ENCODE measurements at places on chromosomes 16 and 17. TPM values are rescaled to one million over a fixed set of nuclear protein-coding genes. Genes with fewer than 3 reads are reported as not detected.

- DNase-seq, result no peak
Measured at GRCh38 chr17:43791589-43791988, 11.4 kb downstream of the CFAP97D1 start.

DNA sequence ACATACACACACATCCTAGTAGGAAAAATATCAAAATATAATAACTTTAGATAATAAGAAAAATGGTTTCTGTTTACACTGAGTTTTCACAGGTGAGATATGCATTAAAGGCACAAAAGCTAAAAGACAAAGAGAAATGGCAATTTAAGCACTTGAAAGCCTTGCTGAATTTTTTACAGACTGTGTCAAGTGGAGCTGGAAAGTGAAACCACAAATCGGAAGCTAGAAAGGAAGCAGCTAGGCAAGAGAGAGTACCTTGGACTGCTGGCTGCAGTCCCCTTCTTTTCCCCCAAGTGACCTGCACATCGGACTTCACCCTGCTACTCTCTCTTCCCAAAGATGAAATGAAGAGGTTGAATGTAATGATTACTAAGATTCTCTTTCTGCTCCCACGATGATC lies 135.1 kb downstream of the CDH13 start:
- no peak for DNase-seq

- DNase-seq, result peak; percentile 67
Measured at GRCh38 chr16:51845586-51846305, 694.7 kb upstream of the SALL1 start.

DNA sequence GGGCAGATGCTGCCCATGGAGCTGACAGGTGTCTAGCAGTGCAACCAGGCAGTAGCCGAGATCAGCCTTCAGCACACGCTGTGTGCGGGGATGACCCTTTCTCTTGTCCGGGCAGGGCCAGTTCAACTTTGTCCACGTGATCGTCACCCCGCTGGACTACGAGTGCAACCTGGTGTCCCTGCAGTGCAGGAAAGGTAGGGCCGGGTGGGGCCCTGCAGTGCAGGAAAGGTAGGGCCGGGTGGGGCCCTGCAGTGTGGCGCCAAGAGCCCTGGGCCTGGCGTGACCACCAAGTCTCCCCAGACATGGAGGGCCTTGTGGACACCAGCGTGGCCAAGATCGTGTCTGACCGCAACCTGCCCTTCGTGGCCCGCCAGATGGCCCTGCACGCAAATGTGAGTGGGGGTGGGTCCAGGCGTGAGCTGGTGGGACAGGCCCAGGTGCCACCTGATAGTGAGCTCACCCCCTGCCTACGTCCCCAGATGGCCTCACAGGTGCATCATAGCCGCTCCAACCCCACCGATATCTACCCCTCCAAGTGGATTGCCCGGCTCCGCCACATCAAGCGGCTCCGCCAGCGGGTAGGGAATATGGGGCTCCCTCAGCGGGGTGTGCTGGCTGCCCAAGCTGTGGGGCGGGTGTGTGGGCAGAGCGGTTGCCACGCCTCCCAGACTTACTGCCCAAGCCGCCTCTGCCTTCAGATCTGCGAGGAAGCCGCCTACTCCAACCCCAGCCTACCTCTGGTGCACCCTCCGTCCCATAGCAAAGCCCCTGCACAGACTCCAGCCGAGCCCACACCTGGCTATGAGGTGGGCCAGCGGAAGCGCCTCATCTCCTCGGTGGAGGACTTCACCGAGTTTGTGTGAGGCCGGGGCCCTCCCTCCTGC lies 40.2 kb downstream of the TSC2 start:
- no peak for DNase-seq

- no peak for DNase-seq
Measured at GRCh38 chr16:84093879-84094270, 22.9 kb downstream of the MBTPS1 start.

DNA sequence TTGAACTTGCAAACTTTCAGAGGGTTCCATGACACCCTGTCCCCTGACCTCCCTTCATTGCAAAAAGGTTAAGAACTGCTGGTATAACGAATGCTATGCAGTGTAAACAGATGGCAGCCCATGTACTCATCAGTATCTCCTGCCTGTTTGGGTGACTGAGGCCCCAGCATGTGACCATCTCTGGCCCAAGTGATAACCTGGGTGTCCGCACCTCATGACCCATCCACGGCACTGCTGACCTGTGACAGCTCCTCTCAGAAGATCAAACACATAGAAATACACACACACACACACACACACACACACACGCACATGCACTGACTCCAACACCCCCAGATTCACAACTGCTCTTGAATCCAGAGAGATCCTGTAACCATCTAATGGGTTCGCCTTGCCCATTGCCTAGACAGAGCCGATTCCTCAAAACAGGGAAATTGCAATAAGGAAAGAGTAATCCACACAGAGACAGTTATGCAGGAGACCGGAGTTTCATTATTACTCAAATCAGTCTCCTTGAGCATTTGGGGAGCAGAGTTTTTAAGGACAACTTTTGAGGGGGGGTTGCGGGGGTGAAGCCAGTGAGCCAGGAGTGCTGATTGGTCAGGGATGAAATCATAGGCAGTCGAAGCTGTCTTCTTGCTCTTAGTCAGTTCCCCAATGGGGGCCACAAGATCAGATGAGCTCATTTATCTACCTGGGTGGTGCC lies 11.3 kb upstream of the PHOSPHO1 start:
- DNase-seq, result no peak

Gene MRPS34
- 54.9 TPM for polyA plus RNA-seq

DNA sequence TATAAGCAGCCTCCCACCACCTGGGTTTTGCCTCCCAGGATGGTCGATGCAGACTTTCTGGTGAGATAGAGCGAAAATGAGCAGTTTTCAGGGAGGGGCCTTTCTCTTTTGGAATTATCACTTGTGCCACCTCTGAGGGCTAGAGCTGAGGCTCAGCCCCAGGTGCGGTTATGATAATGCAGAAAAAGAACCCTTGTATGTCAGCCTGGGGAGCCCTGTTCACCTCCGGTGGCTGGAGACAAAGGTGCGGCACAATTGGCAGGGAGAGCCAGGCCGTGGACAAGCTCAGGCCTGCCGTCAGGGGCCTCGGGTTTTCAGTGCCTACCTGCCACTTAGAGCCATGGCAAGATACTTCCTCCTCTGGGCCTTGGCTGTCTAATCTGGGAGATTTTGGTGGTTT lies 4.4 kb downstream of the SCPEP1 start:
- no peak for DNase-seq

DNA sequence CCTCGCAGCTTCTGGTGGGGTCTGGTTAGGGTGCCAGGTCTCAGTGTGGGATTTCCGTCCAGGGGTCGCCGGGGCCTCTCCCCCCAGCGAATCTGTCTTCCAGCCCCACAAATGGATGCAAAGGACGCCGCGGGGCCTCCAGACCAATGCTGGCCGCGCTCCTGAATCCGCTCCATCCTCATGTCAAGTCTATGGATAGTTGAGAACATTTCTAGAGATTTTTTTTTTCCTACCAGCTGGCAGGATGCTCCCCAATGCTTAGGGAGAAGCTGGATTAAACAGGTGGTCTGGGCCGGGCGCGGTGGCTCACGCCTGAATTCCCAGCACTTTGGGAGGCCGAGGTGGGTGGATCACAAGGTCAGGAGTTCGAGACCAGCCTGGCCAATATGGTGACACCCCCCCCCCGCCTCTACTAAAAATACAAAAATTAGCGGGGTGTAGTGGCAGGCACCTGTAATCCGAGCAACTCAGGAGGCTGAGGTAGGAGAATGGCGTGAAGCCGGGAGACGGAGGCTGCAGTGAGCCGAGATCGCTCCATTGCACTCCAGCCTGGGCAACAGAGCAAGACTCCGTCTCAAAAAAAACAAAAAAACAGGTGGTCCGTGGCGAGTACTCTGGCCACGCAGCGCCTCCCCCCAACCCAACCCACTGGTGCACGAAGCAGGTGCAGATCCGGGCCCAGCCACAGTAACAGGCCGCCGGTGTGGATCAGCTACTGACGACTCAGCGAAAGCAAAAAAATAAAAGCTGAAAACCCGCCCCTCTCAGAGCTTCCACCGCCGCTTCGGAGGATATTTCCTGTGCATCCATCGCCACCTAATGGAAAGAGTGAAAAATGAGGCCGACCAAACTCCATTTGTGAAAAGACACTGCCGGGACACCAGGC lies 1.1 kb upstream of the NXN start:
- DNase-seq, result peak; percentile 68

Gene DPEP3
- polyA plus RNA-seq, result 0.09 TPM

- DNase-seq, result no peak
Measured at GRCh38 chr17:69588316-69588715, 173.8 kb downstream of the MAP2K6 start.

DNA sequence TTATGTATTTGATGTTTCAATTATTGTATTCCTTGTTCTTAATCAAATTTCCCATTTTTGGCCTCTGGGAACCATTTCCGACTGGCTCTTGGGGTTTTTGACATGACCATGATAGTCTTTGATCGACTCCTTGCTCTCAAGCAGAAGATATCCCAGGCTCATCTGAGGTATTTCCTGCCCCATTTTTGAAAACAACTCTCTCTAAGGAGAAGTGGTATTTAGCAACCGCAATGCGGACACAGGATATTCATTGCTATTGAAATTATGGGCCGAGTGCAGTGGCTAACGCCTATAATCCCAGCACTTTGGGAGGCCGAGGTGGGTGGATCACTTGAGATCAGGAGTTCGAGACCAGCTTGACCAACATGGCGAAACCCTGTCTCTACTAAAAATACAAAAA lies 5.5 kb downstream of the TANGO6 start:
- DNase-seq, result no peak

Gene MED31
- polyA plus RNA-seq, result 21.9 TPM

GRCh38 chr16:26594666-26595065 lies 472.1 kb upstream of the C16orf82 start:
- DNase-seq, result no peak

DNA sequence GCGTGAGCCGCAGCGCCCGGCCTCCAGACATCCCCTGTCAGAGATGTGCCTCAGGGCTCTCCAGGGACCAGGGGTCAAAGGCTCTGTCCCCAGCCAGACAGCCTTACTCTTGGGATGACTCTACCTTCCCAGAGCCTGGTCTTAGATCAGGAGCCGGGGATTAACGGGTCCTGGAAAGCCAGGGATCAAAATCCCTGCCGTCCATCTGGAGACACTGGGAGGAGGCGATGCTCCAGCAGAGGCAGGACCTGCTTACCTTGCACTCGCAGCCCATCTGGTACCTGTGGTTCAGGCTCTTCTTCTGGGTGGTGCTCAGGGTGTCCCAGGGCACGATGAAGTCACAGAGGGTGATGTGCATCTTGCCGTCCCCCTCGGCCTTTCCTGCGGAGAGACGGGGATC lies 16.7 kb upstream of the USP36 start:
- no peak for DNase-seq

- DNase-seq, result no peak
Measured at GRCh38 chr17:39404542-39405378, 3.3 kb upstream of the FBXL20 start.

- DNase-seq, result no peak
Measured at GRCh38 chr17:51085150-51085805, 35.4 kb downstream of the SPAG9 start.

Gene KRTAP9-2
- not detected for polyA plus RNA-seq

- no peak for DNase-seq
Measured at GRCh38 chr17:6577686-6578263, 21.4 kb upstream of the PITPNM3 start.

- DNase-seq, result no peak
Measured at GRCh38 chr17:82980632-82981031, 98.8 kb upstream of the METRNL start.

GRCh38 chr17:74018115-74018514 lies 185.4 kb upstream of the RPL38 start:
- DNase-seq, result no peak

Gene TXNDC11
- polyA plus RNA-seq, result 42.1 TPM

Gene C17orf78
- not detected for polyA plus RNA-seq

- DNase-seq, result no peak
Measured at GRCh38 chr17:5584383-5585286, at the start of gene NLRP1. NLRP1 (minus strand) TSS chr17:5584509; CDS start chr17:5583957, 552 bp downstream.

DNA sequence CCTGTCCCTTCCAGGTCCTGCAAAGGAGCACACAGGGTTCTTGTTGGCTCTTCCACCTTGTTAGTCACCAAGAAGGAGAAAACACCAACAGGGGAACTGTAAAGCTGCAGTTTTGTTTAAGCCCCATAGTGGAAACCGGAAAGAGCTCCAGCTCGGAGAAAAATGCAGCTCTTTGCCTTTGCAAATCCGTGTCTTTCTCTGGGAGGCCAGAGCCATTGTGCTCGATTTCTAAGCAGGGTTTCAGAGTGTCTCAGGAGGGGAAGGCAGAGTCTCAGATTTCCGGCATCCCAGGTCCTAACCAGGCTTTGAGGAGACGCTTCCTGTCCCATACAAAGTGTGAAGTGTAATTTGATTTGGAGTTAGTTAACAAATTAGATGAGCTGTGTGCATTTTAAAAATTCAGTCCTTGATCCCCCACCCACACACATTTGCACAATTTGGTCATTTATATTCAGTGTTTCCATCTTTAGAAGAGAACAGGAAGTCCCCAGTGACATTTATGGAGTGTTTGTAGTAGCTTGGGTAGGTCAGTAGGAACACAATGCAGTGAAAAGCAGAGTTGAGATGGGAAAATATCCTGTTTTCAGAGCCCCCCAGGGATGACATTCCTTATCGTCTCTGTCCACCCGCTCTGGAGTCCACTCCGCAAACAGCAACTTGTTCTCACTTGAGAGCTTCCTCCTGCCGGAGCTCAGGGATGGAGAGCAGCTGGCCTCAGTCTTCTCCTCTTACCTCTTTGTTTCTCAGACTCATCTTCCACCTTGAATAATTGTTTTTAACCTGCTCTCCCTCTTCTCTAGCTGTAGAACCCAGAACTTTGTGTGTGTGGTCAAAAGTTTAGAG lies 331.9 kb downstream of the SEC14L1 start:
- no peak for DNase-seq

GRCh38 chr17:17576772-17577234 lies 14.7 kb downstream of the PEMT start:
- DNase-seq, result no peak

GRCh38 chr16:23148513-23149266 lies 562 bp downstream of the USP31 start:
- DNase-seq, result no peak

DNA sequence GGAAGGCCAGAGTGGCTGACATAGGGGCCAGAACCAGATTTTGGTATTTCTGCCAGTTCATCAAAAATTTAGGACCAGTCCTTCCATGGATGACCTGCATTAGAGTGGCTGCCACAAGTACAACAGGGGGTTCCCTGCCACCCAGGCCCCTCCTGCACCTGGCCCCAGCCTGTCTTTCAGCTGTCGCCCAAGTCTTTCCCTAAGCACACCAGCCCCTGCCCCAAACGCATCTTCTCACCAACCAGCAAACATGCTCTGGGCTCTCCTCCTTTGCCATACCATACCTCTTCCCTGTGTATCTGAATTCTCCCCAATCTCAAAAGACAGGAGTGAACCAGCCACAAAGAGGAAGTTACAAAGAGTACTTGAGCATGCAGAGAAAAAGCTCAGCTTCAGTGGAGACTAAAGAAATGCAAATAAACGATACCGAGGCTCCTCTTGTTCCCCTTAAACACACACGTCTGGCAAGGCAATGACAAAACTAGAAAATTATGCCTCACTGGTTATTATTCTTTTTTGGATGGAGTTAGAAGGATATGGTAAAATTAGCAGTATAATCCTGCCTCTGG lies 130.6 kb downstream of the DYNLRB2 start:
- no peak for DNase-seq

- DNase-seq, result no peak
Measured at GRCh38 chr16:67922740-67923139, 8.9 kb downstream of the CTRL start.

GRCh38 chr16:27446721-27447120 lies 44.7 kb downstream of the IL21R start:
- no peak for DNase-seq

Gene IL17C
- polyA plus RNA-seq, result not detected

- DNase-seq, result no peak
Measured at GRCh38 chr17:43529947-43530287, 16.2 kb downstream of the ETV4 start.

GRCh38 chr16:23131931-23132621 lies 17.2 kb downstream of the USP31 start:
- DNase-seq, result peak; percentile 62

All from left renal pelvis (tissue), 4 donors.